ENCODE measurements at places on chromosomes 16 and 17. TPM values are rescaled to one million over a fixed set of nuclear protein-coding genes. Genes with fewer than 3 reads are reported as not detected.

- no peak for DNase-seq
Measured at GRCh38 chr17:38336838-38337237, 6.9 kb downstream of the GPR179 start.

DNA sequence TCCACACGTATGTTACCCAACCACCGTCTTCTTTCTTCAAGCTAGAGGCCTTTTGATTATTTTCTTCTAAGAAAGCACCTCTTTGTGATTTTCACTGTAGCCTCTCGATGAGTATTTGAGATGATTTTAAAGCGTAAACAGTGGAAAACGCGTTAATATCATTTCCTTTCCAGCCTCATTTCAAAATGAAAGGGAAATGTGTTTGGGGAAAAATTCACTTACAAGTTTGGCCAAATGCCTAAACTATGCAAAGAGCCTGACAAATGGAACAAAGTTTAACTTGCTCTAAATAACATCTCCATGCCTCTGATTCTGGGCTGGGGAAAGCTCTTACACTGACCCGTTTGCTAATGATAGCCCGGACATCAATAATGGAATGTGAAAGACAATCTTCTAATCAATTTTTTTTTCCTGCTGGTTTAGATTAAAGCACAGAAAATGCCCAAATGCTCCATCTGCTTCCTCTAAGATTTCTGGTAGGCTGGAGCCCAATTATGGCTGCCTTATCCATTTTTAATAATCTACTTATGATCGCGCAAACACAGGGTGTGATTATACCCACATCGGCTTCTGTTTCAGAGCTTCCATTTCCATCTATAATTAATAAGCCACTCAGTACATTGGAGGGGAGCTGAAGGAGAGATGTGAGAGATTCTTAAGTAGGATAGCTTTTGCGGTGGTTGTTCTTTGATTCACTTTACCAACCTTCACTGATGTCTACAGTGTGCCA lies 43.5 kb downstream of the HS3ST2 start:
- no peak for DNase-seq

GRCh38 chr17:57268181-57268580 lies 11.9 kb downstream of the MSI2 start:
- DNase-seq: no peak

DNA sequence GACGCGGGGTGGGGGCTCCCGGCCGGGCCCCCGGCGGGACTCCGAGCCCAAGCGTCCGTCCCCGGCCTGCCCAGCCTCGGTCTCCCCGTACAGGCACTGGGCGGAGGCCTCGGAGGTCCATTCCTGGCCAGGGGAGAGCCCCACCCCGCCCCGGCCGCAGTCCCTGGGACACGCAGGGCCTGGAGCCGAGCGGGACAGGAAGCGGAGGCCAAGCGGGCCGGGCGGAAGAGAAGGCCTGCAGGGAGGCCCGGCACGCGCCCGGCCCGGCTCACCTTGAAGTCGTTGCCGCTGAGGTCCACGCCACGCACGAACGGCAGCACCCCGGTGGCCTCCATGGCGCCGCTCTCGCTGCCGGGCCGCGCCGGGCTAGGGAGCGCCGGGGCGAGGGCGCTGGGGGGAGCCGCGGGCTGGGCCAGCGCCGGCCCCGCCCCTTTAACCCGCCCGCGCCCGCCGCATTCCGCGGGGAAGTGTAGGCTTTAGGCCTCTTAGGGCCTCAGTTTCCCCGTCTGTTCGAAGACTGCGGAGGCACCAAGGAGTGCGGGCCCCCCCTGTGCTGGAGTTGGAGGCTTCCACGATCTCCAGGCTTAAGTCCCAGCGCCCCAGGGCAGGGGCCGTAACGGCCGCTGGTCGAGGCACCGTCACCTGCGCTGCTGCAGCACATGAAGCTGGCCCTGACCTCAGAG lies at the start of gene FLII:
Gene FLII (minus strand): TSS at position 383 of the 683 bp plus-strand sequence. CDS start 48 bp downstream, at position 335.
- no peak for DNase-seq

GRCh38 chr17:64331931-64332493 lies 58.6 kb downstream of the PECAM1 start:
- peak; percentile 35 for DNase-seq

DNA sequence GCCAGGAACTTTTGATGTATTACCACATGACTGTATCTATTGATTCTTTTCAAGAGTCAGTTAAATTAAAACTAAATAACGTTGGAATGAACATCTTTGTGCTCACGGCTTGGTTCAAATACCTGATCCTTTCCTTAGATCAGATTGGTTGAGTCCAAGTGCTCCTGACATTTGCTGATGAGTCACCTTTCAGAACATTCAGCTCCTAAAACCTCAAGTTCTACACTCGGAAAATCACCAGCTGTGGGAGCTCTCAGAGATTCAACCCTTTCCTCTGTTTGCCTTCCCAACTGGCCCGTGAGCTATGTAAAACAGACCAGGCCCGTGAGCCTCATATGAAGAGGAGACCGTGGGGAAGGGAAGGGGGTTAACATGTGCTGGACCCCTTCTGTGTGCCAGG lies 68.1 kb downstream of the RTN4RL1 start:
- no peak for DNase-seq

DNA sequence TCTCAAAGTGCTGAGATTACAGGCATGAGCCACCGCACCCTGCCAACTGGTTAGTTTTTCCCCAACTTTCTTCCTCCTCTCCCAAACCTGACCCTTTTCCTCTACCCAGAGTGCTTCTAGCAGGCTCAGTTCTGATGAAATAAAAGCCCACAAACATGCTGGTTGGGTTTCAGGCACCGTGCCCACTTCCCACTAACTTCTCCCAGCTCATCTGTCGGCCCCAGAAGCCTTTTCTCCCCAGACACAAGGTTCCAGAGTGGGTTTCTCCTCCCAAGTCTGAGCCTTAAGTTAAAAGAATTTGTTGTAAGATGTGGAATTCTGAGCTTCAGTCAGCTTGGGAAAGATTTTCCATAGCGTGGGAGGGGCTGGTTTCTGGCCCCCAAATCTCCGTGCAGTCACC lies 11.5 kb upstream of the SCN4A start:
- no peak for DNase-seq

DNA sequence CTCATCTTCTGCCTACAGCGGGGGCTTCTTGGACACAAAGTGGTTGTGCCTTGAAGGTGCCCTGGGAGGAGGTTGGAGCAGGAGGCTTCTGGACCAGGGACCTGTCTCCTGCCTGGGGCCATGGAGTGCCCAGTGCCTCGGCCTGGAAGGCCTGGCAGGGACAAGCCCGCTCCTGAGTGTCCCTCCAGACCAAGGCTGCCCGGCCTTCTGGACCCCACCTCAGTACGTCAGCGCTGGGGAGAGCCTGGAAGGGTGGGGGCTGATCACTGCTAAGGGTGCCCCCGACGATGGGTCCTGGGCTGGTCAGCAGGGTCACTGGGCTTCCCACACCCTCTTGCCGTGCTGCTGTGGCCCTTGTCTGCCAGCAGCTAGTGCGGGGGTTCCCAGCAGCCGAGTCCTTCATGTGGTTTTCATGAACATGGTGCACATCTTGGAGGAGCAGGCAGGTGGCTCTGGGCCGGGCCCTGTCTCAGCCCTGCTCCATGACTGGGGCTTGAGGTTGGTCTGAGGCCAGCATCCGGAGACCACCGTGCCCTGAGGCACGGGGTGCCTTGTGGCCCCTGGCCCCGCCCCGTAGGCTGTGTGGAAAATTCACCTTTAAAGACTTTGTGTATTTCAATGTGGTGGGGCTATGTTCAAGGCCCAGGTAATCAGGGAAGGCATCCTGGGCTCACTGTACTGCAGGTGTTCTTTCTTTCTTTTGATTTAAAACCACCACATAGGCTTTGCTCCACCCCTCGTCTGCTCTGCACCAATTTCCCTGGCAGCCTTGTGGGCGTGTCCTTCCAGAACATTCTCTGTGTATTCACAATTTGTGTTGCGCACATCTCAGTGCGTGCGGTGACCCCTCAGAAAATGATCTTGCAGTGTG lies 22.4 kb downstream of the MGRN1 start:
- DNase-seq: no peak

GRCh38 chr16:80990577-80990976 lies 16.1 kb downstream of the CMC2 start:
- no peak for DNase-seq

DNA sequence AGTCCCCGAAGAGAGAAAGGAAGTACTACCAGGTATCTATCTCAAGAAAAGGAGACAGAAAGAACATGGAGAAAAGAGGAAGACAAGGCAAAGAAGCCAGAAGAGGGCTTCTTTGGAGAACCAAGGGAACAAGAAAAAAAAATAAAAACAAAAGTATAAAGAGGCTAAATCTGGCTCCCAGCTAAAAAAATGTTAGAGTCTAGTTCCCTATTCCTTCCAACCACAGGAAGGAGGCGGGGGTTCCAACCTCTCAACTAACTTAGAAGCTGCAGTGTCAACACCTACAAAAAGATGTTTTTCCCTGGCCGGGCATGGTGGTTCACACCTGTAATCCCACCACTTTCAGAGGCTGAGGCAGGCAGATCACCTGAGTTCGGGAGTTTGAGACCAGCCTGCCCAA lies 13.4 kb downstream of the UTP6 start:
- no peak for DNase-seq

DNA sequence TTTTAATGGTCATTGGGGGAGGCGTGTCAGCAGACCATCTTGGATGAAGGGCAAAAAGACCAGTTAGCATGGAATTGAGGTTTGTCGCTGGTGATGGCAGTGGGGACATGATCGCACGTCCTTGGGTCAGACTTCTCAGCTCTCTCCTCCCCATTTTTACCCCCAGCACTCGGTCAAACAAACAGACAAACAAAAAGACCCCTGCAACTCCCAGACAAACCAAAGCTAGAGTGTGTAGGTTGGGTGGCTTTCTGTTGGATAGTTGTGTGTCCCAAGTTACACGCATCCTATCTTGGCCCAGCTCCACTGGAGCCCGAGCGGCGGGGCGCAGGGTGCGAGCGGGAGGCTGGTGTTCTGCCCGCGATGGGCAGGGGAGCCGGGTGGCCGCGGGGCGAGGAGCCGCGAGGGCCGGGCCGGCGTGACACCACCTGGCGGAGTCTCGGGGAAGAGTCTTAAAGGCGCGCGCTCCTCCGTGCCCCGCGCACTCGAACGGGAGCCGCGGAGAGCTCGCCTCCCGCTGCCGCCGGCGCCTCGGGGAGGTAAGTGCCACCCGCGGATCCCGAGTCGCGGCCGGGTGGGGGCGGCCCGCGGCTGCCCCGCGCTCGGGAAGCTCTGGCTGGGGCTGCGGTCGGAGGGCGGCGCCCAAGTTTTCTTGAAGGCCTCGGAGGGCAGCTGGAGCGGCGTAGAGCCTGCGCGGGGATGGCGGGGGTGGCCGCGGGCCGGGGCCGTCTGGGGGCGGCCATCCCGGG lies 18.5 kb upstream of the NTN1 start:
- no peak for DNase-seq

GRCh38 chr17:57629470-57629869 lies 115.6 kb downstream of the CCDC182 start:
- no peak for DNase-seq

DNA sequence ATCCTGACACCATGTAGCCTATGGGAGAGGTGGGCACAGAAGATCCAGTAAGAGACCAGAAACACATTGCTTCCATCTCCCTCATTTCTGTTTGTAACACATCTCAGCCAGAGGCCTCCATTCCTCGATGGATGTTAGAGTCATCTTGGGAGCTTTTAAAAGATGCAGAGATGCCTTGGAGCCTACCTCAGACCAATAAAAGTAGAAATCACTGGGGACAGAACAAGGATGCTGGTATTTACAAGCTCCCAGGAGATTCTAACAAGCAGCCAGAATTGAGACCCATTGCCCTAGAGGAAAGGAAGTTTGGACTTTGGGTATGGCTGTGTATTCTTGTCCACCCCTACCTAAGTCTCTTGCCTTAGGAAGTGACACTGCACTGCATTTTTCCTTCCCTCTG lies 40.8 kb downstream of the HS3ST3A1 start:
- DNase-seq: no peak

- no peak for DNase-seq
Measured at GRCh38 chr17:39813631-39814030, 50.5 kb downstream of the IKZF3 start.

The SETD1A gene
- total RNA-seq: 1.3 TPM

DNA sequence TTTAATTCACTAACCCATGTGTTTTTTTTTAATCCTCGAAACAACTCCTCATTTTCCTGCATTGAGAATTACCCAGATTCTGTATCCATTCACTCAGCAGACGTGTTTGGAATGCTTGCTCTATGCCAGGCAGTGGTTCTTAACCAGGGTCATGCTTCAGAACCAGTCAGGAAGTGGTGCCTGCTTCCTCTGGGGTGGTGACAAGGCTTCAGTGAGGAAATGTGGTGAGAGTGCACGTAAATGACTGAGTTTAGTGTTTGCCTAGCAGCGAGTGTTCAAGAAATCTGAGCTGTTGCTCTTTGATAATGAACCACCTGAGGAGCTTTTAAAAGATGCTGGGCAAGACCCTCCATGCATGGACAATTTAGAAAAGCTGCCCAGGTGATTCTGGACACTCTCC lies 9.9 kb downstream of the ZFP90 start:
- no peak for DNase-seq

GRCh38 chr16:7834771-7835431 lies 502.3 kb downstream of the RBFOX1 start:
- DNase-seq: no peak

All from bronchial epithelial cell (primary cell).